B cell (primary cell): ENCODE measurements at places on chromosomes 16 and 17. TPM values are rescaled to one million over a fixed set of nuclear protein-coding genes. Genes with fewer than 3 reads are reported as not detected.

- peak within 1 kb of the TSS; percentile 52 for H3K4me3 ChIP-seq
- H3K27ac ChIP-seq: no peak within 1 kb of the TSS
- peaks cover 10% of the 10 kb centered on the region for H3K36me3 ChIP-seq
- peaks cover 52% of the 10 kb centered on the region for H3K4me1 ChIP-seq
- peak; percentile 74 for DNase-seq
These were observed at the start of gene RAB26 for GRCh38 chr16:2147981-2148671. Gene RAB26, plus strand, starts transcription at chr16:2148625. Its CDS starts 159 bp downstream, at chr16:2148784.

DNA sequence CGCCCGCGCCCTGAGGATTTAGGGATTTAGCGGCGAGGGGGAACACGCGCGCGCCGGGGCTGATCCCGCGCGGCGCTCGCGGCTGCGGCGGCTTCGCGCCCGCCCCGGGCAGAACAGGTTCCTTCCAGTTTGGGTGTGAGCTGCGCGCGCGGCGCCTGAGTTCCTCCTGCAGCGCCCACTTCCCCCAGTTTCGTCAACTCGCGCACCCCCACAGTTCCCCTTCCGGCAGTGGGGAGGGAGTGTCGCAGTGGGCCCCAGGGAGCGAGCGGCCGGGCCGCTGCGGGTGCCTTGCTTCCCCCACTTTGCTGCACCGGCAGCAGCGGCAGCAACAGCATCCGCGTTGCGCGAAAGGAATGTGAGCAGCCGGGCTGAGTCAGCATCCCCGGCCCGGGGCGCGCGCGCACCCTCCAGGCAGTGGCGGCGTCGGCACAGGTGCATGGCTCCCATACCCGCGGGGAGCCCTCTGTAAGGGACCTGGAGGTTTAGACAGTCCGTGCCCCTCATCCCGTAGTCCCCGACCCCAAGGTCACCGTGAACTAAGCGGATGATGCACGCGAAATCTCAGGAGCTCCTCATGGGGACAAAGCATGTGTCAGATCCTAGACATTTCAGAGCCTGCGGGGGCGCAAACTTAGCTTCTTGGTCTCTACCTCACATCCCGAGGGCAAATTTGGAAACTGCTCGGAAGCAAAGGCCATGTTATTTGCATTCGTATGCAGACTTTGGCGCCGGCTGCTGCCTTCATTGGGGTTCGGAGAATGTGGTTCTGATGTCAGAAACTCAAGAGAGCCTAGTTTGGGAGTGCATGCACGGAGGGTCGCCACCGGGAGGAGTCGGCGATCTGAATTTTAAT lies 767 bp downstream of the ARSG start:
- H3K27ac ChIP-seq: peak overlapping the region; percentile 86
- no peaks in the 10 kb centered on the region for H3K27me3 ChIP-seq
- peak; percentile 97 for DNase-seq
- no peaks in the 10 kb centered on the region for H3K36me3 ChIP-seq
- H3K4me1 ChIP-seq: peaks cover 43% of the 10 kb centered on the region

DNA sequence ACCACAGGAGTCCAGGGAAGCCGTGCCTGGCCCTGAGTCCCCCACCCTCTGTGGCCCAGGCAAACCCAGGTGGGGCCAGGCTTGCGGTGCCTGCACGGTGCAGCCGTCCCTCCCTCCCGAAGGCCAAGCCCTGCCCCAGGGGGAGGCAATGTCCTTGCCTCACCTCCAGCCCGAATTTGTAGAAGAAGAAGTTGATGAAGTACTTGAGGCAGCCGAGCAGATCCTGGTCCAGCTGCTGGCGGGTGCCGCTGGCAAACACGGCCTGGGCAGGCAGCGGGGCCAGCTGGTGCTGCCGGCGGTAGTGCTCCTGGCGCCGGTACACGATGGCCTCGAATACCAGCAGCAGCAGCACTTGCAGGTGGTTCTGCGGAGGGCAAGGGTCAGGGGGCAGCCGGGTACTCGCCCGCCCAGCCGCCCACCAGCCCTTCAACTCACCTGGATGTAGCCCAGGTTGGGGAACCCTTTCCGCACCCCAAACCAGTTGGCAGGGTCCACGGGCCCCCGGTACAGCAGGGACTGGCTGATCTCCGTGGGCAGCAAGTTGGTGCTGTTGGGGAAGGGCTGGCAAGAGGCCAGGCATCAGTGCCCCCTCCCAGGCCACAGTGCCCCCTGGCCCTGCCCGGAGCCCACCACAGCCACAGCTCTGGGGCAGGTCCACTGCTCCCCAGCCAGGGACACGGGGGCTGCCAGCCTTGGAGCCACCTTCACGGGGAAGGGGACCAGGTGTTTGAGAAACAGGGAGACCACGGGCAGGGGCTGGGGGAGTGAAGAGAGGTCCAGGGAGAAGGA lies 26.1 kb downstream of the CTU2 start:
- H3K36me3 ChIP-seq: no peaks in the 10 kb centered on the region
- peaks cover 5% of the 10 kb centered on the region for H3K4me1 ChIP-seq

DNA sequence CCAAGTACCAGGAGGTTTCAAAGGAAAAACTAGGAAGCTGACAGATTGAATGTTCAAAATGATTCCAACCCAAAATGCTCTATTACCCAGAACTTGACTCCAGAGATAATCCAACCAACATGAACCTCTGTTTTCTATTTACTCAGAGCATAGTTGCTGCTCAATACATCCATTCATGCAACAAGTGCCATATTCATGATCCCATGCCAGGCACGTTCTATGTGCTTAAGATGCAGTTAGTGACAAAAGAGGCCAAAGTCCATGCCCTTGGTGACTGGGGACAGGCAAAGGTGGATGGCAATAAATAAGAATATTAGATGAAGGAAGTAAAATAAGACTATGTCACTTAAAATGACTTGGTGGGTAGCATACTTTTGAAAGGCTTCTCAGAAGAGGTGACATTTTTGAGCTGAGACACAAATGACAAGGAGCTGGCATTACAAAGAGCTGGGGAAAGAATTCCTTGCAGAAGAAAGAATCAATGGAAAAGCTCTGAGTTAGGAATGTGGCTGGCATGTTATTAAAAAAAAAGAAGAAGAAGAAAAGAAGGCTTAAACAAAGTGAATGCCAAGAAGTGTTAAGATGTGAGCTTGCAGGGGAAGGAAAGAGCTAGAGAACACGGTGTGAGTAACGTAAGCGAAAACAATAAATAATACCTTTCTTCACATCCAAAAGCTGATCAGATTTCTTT lies 34.5 kb downstream of the TOX3 start:
- H3K36me3 ChIP-seq: no peaks in the 10 kb centered on the region
- no peak for DNase-seq
- H3K4me3 ChIP-seq: no peak overlapping the region
- no peak overlapping the region for H3K27ac ChIP-seq
- no peaks in the 10 kb centered on the region for H3K4me1 ChIP-seq

DNA sequence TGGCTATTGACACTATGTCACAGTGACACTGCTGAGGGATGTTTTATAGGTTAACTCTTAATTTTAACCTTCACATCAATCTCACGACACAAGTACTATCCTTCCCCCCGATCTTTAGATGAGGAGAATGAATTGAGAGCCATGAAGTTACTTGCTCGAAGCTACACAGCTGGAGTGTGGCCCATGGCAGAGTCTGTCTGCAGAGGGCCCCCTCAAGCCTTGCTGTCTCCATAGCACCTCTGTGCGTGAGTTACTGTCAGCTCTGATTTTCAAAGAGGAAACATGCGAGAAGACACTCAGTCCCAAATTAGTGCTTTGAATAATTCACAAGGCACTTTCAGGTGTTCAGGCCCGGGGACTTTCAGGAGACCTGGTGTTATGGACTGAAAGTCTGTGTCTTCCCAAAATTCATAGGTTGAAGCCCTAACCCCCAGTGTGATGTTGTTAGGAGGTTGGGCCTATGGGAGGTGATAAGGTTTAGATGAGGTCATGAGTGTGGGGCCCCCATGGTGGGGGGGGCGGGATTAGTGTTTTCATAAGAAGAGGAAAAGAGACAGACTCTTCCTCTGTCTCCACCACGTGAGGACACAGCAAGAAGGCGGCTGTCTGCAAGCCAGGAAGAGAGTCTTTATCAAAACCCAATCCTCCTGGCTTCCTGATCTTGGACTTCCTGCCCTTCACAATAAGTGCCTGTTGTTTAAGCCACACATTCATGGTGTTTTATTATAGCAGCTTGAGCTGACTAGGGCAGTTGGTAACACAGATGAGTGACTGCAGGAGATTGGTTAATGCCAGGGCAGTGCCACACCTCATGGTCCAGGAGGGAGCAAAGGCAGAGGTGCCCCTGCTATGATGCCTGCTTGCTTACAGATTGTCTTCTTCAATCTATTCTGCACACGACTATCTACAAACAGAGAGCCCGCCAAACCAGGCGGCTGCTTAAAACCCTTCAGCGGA lies 281.8 kb downstream of the HAPSTR1 start:
- no peak overlapping the region for H3K27ac ChIP-seq
- H3K36me3 ChIP-seq: no peaks in the 10 kb centered on the region
- no peaks in the 10 kb centered on the region for H3K4me1 ChIP-seq
- DNase-seq: no peak

DNA sequence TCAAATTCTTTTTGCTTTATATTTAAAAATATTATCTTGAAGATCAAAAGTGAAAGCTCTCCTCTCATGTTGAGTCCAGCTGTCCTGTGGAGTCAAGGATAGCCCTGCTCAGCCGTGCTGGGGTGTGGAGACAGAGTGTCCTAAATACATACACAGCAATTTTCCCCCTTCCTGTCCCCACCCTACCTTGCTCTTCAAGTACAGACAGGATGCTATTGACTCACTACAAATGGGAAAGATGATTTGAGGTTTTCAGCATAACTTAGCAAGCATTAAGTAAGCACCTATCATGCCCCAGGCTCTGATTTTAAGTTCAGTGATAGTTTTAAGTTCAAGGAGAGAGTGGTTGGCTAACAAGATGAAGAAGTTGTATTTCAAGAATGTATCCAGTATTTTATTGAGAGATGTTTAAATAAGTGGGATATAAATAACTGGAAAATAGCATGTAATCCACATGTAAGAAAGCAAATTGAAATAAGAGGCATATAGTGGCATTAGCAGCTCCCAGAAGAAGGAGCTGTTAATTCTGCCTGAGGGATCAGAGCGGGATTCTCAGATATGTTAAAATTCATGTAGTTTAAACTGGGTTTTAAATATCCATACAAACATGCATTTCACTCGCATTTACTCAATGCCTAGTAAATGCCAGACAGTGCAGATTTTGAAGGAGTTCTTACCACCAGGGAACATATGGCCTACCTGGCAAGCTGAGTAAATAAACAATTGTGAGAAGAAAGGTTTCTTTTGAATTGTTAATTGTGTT lies 183.5 kb upstream of the ANKFN1 start:
- no peaks in the 10 kb centered on the region for H3K36me3 ChIP-seq
- no peak for DNase-seq
- H3K27me3 ChIP-seq: no peaks in the 10 kb centered on the region
- no peaks in the 10 kb centered on the region for H3K4me1 ChIP-seq

DNA sequence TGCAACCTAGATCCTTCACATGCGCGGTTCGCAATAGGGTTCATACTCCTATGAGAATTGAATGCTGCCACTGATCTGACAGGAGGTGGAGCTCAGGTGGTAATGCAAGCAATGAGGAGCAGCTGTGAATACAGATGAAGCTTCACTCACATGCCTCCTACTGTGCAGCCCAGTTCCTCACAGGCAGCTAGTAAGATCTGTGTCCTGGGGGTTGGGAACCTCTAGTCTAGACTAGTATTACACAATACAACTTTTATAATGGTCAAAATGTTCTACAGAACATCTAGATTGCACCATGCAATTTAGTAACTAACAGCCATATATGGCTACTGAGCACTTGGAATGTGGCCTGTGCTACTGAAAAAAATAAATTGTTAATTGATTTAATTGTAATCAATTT lies 26.7 kb downstream of the ABCA5 start:
- no peaks in the 10 kb centered on the region for H3K36me3 ChIP-seq
- no peaks in the 10 kb centered on the region for H3K4me1 ChIP-seq
- no peak for DNase-seq
- no peak overlapping the region for H3K27ac ChIP-seq
- H3K4me3 ChIP-seq: no peak overlapping the region

- no peaks in the 10 kb centered on the region for H3K27me3 ChIP-seq
- no peak overlapping the region for H3K27ac ChIP-seq
- H3K4me3 ChIP-seq: no peak overlapping the region
- H3K4me1 ChIP-seq: peaks cover 12% of the 10 kb centered on the region
- H3K36me3 ChIP-seq: no peaks in the 10 kb centered on the region
These were observed 4.2 kb downstream of the CDR2 start for GRCh38 chr16:22370038-22370820.

GRCh38 chr17:2062571-2063183 lies 7.8 kb downstream of the HIC1 start:
- H3K4me1 ChIP-seq: peaks cover 52% of the 10 kb centered on the region
- H3K27ac ChIP-seq: no peak overlapping the region
- no peaks in the 10 kb centered on the region for H3K36me3 ChIP-seq
- no peak overlapping the region for H3K4me3 ChIP-seq

DNA sequence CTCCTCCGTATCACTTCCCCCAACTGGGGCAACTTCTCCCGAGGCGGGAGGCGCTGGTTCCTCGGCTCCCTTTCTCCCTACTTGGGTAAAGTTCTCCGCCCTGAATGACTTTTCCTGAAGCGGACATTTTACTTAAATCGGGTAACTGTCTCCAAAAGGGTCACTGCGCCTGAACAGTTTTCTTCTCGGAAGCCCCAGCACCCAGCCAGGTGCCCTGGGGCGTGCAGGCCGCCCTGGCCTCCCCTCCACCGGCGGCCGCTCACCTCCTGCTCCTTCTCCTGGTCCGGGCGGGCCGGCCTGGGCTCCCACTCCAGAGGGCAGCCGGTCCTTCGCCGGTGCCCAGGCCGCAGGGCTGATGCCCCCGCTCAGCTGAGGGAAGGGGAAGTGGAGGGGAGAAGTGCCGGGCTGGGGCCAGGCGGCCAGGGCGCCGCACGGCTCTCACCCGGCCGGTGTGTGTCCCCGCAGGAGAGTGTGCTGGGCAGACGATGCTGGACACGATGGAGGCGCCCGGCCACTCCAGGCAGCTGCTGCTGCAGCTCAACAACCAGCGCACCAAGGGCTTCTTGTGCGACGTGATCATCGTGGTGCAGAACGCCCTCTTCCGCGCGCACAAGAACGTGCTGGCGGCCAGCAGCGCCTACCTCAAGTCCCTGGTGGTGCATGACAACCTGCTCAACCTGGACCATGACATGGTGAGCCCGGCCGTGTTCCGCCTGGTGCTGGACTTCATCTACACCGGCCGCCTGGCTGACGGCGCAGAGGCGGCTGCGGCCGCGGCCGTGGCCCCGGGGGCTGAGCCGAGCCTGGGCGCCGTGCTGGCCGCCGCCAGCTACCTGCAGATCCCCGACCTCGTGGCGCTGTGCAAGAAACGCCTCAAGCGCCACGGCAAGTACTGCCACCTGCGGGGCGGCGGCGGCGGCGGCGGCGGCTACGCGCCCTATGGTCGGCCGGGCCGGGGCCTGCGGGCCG lies 1.6 kb downstream of the HIC1 start:
- H3K27me3 ChIP-seq: no peaks in the 10 kb centered on the region
- peak; percentile 81 for DNase-seq
- H3K27ac ChIP-seq: no peak overlapping the region
- no peaks in the 10 kb centered on the region for H3K36me3 ChIP-seq

GRCh38 chr17:72421128-72422092 lies 300.6 kb downstream of the SOX9 start:
- H3K36me3 ChIP-seq: no peaks in the 10 kb centered on the region
- no peak overlapping the region for H3K27ac ChIP-seq
- DNase-seq: peak; percentile 21

- peaks cover 10% of the 10 kb centered on the region for H3K4me1 ChIP-seq
- H3K27me3 ChIP-seq: no peaks in the 10 kb centered on the region
- peak overlapping the region; percentile 64 for H3K4me3 ChIP-seq
- no peaks in the 10 kb centered on the region for H3K36me3 ChIP-seq
These were observed 440 bp downstream of the NPRL3 start for GRCh38 chr16:138049-138417.

Gene TCAP
- polyA plus RNA-seq: 3.8 and 5.2 TPM in 2 replicates

Gene CCDC57
- polyA plus RNA-seq: 34.2 and 49.7 TPM in 2 replicates

Gene LPCAT2
- 0.15 and 0.16 TPM in 2 replicates for polyA plus RNA-seq
